Sigmoid colon (tissue), 7 donors: ENCODE measurements at places on chromosomes 5 and 9. TPM values are rescaled to one million over a fixed set of nuclear protein-coding genes. Genes with fewer than 3 reads are reported as not detected.

CCL27 gene
- total RNA-seq, result not detected

ATG10 gene
- total RNA-seq, result 6.4 TPM

DNAH5 gene
- 0.16 TPM for total RNA-seq

ISCA1 gene
- 53.5 TPM for total RNA-seq

DNA sequence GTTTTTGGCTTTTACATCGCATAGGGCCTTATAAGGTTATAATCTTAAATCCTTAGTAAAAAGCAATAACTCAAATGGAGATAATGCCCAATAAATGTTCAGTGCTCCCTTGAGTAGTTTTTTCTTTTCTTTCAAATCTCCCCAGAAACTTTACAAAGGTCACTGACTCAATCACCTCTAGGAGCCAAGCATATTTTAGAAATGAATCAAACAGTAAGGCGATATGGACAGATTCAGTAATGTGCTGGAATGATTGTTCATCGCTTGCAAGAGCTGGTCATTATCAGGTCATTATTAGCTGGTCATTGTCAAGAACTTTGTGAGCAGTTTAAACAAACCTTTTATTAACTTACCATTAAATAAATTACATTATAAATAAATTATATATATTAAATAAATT, 130.4 kb upstream of the SLIT3 start:
- DNase-seq, result no peak

- no peak for DNase-seq
Observed at GRCh38 chr9:106468431-106468830, 394.5 kb upstream of the ZNF462 start.

DNA sequence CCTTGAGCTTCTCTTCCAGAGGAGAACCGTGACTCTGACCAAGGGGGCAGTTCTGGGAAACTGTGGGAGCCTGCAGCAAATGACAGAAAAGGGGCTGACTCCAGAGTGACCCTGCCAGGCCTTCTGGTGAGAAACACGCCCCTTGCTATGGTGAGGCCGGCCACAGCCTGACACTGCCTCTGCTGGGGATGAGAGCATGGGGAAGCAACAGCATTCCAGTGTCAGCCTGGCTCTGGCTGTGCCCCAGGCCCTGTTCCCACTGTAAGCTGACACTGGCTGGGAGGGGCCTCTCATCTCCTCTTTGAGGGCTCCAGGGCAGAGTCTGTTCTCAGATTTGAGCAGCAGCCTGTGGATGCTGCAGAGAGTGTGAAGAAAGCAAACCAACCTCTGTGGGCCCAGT, 180.0 kb upstream of the IL12B start:
- no peak for DNase-seq

GRCh38 chr5:77423022-77423750, 68.9 kb downstream of the WDR41 start:
- no peak for DNase-seq

DNA sequence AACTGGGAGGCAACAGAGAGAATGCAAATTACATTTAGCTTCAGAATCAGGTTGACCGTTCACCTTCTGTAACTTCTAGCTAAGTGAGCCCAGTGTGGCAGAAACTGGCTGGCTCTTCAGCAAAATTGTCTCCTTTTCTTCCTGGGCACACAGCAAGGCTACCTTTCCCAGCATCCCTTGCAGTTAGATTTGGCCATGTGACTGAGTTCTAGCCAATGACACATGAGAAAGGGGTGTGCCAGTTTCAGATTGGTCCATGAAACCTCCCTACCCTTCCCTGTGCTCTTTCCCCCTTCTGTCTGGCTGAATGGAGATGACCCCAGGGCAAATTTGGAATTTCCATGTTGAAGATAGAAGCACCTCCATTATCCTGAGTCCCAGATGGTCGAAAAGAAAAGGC, 72.5 kb upstream of the SMIM23 start:
- DNase-seq, result no peak

DNA sequence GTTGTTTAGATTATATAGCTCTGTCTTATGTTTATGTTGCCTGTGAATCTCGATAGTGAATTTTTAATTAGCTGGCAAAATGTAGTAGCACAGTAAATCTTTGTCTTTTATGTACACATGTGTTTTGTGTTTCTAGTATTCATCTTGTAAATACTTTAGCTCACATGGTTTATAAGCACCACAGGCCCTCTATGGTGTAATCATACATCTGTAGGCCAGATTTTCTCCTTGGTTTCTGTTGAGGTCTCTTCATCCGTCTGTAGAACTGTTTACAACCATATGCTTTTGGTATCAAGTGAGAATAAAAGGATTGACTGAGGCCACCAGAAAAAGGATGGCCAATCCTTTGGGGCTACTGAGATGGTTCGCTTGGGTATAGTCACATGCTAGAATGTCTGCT, 45.0 kb downstream of the PRR16 start:
- no peak for DNase-seq

GRCh38 chr9:106438928-106439327, 424.0 kb upstream of the ZNF462 start:
- DNase-seq, result no peak

DNA sequence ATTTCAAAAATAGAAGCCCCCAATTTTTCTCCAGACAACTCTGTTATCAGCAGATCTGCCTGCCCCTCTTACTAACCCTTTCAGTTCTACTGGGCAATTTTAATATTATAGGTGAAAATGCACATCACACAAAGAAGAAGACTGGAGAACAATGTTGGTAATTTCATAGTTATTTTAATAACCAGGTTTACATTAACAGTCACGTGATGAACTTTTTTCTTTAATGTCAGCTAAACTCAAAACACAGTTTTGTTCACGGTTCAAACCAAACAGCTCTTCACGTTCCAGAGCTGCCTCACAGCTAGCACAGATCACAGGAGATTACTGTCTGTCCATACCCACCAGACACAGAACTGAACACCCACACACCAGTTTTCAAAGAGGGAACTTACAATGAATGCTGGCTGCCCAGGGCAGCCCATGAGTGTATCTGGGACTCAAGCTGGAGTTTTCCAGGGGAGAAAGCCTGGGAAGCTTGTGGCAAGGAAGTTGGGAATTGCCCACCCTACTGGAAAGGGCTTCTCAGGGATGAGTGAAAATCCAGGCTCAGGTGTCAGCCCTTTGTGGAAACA, 119.1 kb downstream of the DPYSL3 start:
- DNase-seq, result no peak

DNA sequence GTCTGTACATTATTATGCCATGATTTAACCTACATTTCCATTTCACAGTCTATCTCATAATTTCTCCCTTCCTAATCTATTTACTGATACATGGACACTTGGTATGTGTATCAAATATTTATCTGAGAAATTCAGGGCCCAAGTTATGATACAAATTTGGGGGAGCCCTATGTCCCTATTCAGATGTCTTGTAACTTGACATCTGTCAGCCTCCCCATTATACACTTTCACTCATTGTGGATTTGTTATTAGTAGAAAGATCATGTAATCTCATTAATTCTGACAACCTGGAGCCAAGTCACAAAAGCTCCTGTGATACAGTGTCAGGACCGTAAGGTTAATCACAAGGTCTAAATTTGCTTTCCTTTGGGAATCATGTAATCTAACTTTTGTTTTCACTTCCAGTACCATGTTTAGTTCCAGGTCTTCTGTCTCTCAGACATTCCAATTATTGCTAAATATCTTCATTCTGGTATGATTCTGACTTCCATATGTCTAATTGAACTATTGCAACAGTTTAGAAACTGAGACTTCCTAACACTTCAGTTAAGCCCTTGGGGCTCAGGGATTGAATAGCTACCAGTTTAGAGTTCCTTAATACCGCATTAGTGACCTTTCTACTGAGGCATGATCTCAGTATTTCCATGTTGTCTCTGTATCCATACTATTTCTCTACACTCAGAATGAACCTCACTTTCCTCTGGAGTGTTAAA, 182.9 kb upstream of the NUDT12 start:
- DNase-seq, result no peak

DNA sequence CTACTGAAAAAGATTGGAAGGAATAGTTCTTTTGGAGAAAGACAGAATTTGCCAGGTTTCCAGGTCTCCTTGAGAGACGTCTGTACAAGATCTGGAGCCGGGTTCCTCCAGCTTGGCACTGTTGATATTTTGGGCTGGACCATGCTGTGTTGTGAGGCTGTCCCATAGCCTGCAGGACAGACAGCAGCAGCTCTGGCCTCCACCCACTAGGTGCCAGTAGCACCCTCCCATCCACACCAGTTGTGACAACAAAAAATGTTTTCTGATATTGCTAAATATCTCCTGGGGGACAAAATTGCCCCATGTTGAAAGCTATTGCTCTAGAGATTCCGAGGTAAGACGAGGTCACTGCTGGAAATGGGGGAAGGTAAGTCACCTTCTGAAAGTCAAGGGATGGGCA, 287.7 kb upstream of the DAP start:
- no peak for DNase-seq

DNA sequence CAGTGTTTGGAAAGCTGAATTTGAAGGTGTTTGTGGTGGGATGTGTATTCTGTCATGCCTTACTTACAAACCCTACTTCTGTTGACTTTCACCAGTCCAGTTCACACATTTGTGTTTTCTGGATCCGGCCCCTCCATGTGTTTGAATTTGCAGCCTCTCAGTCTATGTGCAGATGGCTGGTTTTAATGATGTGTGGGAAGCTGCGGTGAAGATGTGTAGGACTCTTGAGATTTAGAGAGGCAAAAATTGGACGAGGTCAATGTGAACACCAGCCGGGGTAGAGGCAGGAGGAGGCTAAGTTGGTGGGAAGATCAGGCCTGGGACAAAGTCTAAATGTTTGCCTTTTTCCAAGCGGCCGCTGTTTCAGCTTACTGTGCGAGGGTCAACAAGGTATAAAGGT, 115.4 kb upstream of the KLF9 start:
- no peak for DNase-seq

GRCh38 chr9:37187713-37188439, 67.5 kb downstream of the ZCCHC7 start:
- no peak for DNase-seq

DNA sequence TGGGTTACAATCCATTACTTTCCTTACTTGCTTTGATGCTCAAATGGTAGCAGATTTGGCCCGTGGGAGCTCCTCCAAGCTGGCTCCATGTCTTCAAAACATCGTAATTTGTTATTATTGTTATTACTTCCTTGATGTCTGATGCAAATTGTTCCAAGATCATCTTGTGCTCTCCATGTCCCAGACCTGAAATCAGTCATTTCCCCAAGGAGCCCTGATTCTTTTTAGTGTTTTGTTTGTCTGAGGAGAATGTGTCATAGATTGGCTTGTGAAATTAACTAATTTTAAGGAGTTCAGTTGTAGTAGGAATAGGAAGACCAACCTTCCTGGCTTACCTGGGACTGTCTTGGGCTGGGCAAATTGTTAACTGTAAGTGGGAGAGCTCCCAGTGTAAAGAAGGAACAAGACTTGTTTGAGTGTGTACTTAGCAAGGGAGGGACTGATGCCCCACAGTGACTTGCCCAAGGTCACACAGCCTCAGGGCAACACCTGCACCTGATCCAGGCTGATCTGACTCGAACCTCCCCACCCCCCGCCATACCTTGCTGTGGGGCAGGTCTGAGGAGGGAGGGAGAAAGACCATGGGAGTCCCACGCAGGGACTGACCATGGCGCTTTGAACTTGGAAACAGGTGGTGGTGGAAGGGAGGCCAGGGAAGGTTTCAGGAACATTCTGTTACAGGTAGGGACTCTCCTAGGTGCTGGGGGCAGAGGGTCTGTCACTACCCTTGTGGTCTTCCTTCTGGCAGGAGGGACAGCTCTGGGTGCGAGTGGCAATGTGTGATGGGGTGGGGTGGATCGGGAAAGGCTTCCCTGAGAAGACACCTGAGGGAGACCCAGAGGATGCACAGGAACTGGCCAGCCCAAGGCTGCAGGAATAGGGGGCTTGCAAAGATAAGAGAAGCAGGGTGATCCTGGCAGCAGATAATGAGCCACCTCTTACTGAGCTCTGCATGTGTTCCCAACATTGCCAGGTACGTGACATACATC, 2.7 kb upstream of the BICD2 start:
- no peak for DNase-seq

GRCh38 chr9:134545543-134546245, 95.9 kb upstream of the COL5A1 start:
- DNase-seq, result peak; percentile 68

GRCh38 chr5:79513308-79513703, 628 bp downstream of the HOMER1 start:
- peak; percentile 79 for DNase-seq

GRCh38 chr9:105064248-105065097, 136.5 kb upstream of the ABCA1 start:
- DNase-seq, result peak; percentile 99

DNA sequence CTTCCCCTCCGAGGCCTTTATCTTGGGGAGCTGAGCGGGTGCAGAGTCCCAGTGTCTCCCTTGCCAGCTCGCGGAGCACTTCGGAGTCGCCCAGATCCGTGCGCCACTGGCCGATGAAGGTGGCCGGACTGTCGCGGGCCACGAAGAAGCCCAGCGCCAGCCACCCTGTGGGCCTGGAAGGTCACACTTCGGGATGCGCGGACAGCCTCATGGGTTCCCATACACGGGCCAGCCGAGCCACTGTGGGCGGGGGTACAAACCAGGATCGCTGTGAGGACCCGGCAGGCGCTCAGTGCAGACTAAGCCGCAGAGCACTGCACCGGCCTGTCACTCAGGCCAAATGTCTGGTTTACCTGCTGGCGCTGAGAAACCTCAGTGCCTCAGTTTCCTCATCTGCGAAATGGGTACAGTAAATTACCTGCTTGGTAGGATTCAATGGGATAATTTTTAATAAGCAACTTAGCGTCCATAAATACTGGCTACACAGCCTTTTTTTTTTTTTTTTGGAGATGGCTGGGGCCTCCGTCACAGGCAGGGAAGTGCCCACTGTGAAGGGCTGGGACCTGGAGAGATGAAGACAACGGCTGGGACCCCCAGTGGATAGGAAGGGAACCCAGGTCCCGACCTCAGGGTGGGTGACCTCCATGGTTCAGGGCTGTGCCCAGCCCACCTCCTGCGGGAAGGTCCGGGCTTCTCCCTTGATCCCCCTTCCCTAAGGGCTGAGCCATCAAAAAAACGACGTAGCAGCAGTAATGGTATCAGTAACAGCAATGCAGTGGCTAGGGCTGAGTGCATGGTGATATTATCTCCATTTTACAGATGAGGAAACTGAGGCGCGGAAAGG, 38.7 kb upstream of the CTSV start:
- DNase-seq, result no peak

DNA sequence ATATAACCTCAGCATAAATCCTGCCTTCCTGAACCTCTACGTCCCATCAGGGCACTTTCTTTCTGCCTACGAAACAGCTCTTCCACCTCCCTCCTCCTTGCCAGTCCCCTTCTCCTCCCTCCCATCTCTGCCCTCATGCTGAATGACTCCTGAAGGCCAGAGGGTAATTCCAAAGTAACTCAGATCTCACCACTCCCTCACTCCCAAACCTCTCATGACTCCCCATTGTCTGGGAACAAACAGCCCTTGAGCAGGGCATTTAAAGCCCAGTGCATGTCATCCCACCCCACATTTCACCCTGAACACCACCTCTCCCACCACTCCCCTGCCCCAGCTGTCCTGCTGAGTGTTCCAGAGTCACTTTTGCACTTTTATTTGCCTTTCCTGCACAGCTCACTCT, 8.9 kb upstream of the FBP1 start:
- no peak for DNase-seq

GRCh38 chr5:139524446-139524845, 36.7 kb upstream of the UBE2D2 start:
- no peak for DNase-seq
